Central memory CD4-positive, alpha-beta T cell (primary cell): ENCODE measurements at places on chromosomes 6 and 20.

GRCh38 chr6:80319196-80319595, 212.7 kb downstream of the BCKDHB start:
- no peak for DNase-seq

DNA sequence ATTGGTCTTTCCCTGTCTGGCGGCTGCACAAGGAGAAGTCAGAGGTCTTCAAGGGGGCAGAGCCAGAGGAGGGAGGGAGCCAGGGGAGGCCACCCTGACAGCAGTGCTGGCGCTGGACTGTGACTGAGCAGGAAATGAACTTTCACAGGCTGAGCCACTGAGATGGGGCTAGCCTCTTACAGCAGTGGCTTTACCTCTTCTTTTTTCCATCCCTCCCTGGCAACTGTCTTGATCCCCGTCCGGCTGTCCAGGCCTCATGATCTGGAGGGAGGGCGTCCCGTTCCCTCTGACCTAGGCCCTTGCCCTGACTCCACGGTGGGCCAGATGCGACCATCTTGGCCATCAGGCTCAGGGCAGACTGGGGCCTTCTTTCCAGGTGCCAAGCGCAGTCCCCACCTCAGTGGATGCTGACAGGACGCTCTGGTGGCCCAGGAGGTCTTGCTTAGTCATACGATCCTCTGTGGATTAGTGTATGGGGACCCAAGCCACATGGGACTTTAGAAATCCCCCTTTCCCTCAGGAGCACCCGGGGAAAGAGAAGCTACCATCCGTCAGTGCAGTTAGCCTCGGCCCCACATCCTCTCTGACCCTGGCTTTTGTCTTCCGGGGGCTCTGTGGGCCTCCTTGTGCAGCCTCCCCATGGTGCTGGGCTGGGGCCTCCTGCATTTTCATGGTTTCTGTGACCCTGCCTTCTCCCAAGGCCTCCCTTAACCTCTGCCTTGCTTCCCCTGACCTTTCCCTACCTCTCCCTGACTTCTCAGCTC, 57.4 kb upstream of the CCDC167 start:
- DNase-seq: no peak

DNA sequence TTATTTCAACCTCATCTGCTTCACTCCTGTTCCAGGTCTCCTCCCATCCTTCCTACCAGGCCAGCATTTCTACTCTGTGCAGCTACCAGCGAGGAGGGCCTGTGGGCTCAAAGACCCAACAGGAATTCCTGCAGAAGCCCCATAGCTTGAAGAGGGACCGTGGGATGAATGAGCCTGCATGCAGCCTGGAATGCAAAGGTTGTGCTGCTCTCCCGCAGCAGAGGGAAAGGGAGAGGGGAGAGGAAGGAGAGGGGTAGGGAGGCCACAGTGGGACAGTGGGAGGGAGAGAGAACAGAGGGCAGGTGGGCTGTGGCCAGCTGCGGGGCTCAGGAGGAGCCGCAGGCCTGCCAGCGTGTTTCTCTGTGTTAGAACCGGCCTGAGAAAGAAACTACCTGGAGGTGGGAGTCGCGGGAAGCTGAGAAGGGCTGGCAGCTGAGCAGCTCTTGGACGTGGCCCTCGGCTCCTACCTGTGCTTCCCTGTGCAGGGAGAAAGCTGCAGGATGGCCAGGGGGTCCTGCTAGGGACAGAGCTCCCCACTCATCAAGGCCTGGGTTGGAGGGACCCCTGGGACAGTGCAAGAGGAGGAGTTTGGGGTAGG, 66.1 kb upstream of the MLN start:
- DNase-seq: no peak

DNA sequence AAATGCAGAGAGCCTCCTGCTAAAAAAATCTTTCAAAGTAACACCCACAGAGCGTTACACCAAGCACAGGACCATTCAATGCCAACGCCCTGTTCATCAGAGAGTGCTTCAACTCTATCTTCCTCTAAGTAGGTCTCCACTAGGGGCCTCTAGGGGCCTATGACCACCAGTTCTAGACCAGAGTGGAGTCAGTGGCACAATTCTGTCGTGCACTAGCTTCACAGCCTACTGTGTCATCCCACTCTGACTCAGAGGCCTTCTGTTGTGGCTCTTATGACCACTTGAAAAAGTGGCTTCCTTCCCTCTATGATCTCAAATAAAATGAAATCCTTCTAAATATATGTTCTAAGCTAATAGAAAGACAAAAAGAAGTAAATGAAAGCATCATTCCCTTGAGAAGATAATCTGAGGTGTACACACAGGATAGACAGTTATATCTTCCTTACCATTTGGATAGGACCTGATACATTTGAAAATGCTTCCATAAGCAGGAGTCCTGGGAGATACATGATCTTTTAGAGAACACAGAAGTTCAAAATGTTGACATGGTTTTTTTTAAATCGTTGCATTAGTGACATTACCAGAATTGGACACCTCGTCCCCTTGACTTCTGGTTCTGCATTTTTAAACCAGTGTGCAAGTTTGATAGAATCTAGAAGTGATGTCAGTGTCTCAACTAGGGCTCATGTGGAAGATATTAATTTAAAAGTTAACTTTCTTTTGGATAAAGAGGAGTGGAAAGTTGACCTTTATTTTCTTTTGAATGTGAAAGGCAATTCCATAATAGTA, 151.9 kb downstream of the SH3BGRL2 start:
- DNase-seq: no peak

GRCh38 chr6:113979937-113980336, 9.0 kb upstream of the HDAC2 start:
- DNase-seq: no peak
